ENCODE measurements at places on chromosomes 6 and 20.

- DNase-seq: no peak
Observed at GRCh38 chr20:41133709-41134361, 3.5 kb upstream of the PLCG1 start.

- no peak for DNase-seq
Observed at GRCh38 chr20:40966103-40966502, 62.5 kb upstream of the TOP1 start.

- DNase-seq: no peak
Observed at GRCh38 chr6:408148-408547, 16.6 kb downstream of the IRF4 start.

DNA sequence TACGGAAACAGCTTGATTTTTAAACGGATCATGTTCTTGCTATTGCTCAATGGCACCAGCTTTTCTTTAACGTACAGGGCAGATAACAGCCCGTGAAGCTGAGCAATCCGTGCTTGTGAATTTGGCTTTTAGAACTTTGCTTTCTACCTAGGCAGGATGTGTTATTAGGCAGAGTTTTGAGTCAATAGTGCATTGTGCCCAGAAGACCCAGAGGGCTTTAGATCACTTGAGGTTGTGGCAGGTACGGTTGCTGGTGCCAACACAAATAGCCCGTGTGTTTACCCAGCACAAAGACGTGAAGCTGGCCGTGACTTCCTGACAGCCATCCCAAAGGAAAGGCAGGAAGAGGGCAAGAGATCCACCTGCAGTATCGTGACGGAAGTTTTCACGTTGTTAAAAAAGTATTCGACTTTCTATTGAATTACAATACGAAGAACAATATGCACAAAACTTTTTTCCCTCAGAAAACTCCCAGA lies 117.4 kb upstream of the FRMD1 start:
- DNase-seq: peak; percentile 97

GRCh38 chr20:63129376-63129965 lies 86.5 kb downstream of the YTHDF1 start:
- no peak for DNase-seq

- no peak for DNase-seq
Observed at GRCh38 chr20:25573288-25574251, 11.8 kb downstream of the NINL start.

- DNase-seq: no peak
Observed at GRCh38 chr6:17666646-17667045, 40.1 kb downstream of the NUP153 start.

DNA sequence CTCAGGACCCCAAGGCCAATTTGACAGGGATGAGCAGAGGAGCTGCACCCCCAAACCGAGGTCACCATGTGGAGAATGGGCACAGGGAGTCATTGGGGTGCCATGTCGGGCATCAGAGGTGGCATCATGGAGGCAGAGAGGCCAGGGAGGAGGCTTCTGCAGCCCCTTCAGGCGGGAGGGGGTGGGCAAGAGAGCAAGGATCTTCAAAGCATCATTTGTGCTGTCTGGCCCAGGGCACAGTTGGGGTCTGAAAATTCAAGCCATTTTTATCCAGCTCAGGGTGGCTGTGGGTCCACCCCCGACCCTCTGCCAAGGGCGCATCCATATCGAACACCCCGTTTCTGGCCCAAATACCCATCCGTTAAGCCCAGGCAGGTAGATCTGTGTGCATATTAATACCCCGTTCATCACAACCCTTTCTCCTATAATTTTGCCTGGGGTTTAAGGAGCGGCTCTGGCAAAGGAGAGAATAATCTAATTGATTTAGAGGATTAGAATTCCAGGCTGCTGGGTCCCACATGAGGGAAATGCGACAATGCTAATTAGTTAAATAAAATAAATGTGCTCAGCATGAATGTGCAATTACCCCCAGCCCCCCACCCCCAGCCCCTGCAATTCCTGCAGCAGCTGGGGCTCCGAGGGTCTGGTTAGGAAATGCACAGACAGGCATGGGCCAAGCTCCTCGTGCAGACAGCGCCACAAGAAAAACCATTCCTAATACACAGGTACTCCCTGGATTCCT lies 31.9 kb downstream of the VSTM2L start:
- no peak for DNase-seq

DNA sequence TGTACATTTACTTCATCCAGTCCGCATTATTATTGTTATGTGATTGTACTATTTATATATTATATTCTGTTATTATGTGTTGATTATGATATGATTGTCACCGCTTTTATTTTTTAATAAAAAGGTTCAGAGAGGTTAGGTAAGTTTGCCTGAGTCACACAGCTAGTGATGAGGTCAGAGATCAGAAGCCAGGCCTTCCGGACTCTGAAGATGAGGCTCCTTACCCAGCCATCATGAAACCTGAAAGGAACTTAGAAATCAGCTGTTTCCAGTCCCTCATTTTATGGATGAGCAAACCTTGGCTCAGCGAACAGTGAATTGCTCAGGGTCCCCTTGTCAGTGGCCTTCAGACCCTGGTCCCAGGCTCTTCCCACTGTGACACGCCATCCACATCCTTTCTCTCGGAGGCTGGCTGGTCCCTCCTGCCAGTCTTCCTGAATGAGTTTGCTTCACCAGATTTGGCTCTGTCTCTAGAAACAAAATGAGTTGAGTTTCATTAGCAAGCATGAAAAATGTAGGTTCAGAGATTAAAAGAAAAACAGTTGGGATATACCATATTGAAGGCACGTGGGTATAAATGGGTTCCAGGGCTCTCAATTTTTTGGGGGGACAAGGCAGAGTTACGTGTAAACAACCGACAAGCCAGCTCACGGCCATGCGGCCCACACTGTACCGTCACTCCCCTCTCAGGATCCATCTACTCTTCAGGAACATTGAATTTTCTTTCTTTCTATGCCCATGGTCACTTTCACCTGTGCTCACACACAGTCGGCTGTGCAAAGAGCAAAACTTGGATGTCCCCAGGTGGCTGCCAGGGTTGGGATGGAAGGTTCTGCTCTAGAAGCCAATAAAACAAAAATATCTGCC lies 132.9 kb downstream of the ZDHHC14 start:
- DNase-seq: no peak

GRCh38 chr6:6251555-6252280 lies 68.7 kb downstream of the F13A1 start:
- DNase-seq: no peak

DNA sequence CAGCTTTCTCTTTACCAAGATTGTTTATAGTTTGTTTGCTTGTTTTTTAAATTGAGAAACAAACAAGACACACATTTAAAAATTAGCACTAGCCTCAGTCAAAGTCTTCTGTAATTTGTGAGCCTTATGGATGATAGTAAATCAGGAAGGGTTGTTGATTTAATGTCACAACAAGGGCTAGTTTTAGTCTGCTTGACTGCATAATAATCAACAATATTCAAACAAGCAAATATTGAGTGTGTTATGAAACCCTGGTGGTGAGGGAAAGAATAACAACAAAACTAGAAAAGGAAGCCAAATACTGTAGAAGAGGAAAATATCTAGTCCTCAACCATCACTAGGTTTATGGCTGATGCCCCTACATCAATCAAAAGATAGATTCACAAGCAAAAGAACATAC lies 228.6 kb downstream of the TBC1D7 start:
- DNase-seq: no peak

GRCh38 chr6:125869427-125869826 lies 78.7 kb downstream of the NCOA7 start:
- no peak for DNase-seq

- DNase-seq: no peak
Observed at GRCh38 chr6:143823548-143823947, 19.6 kb upstream of the LTV1 start.

DNA sequence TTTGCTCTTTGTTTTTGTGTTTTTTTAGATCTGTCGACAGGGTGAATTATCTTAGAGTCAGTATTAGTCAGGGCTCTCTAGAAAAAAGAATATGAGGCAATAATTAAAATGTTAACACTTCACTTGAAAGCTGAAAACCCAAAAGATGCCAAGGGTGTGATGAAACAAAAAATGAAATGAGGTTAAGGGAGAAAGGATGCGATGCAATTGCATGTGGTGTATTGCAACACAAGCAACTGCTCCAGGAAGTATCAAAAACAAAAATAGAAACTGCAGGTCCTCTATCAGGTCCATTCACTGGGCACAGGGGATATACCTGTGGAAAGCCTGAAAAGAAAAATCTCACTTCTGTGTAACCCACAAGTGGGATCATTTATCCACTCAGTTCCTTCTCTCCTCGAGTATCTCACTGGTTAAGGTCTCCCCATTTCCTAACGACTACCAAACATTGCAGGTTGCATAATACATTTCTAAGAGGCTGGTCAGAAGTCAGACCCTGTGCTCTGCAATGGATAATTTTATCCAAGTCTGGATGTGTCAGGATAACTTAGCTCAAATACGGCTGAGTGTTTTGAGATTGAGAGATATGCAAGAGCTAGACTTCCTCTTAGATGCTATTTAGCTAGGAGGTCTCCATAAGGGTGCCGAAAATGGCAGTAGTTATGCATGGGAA lies 257.7 kb upstream of the GJE1 start:
- no peak for DNase-seq

DNA sequence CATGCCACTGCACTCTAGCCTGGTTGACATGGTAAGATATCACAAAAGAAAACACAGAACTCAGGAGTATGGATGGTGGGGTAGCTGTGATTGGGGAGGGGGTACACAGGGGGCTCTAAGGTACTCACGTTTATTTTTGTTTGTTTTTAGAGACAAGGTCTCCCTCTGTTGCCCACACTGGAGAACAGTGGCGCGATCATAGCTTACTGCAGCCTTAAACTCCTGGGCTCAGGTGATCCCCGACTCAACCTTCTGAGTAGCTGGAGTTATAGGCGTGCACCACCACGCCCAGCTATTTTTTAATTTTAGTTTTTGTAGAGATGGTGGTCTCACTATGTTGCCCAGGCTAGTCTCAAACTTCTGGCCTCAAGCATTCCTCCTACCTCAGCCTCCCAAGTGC lies 29.3 kb downstream of the BCL2L1 start:
- no peak for DNase-seq
